Adrenal gland (tissue), 19 donors: ENCODE measurements at places on chromosomes 5 and 9. TPM values are rescaled to one million over a fixed set of nuclear protein-coding genes. Genes with fewer than 3 reads are reported as not detected.

Gene PCDHGB2
- polyA plus RNA-seq, result 1.8 TPM

Gene MIGA2
- 58.8 TPM for polyA plus RNA-seq

Gene GPBP1
- 115 TPM for polyA plus RNA-seq

Gene PTGR1
- 30.7 TPM for polyA plus RNA-seq

Gene SREK1IP1
- 36.8 TPM for polyA plus RNA-seq

- no peaks in the 10 kb centered on the region for H3K36me3 ChIP-seq
- peaks cover 4% of the 10 kb centered on the region for H3K4me1 ChIP-seq
- no peaks in the 10 kb centered on the region for H3K27me3 ChIP-seq
- no peak for DNase-seq
- H3K27ac ChIP-seq, result no peak overlapping the region
Observed at GRCh38 chr5:19767987-19768386, 220.0 kb downstream of the CDH18 start.

DNA sequence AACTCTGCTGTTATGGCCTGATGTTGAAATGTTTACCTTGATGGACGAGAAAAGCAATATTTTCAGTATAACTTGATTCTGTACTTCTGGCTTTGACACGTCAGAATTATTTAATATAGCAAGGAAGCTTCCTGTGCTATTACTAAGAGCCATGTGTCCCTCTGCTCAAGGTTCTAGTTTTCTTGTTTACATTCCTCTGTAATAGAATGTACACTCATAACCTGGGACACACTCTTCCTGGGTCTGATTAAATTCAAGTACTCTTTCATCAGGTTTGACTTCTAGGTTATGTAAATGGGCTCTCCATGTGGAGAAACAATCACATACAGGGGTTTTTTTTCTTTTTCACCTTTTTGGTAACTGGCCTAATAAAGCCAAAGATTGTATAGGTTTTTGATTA lies 33.1 kb downstream of the GTF3C4 start:
- no peak overlapping the region for H3K4me3 ChIP-seq
- no peak for DNase-seq
- H3K27ac ChIP-seq, result no peak overlapping the region
- H3K27me3 ChIP-seq, result no peaks in the 10 kb centered on the region
- no peaks in the 10 kb centered on the region for H3K36me3 ChIP-seq

DNA sequence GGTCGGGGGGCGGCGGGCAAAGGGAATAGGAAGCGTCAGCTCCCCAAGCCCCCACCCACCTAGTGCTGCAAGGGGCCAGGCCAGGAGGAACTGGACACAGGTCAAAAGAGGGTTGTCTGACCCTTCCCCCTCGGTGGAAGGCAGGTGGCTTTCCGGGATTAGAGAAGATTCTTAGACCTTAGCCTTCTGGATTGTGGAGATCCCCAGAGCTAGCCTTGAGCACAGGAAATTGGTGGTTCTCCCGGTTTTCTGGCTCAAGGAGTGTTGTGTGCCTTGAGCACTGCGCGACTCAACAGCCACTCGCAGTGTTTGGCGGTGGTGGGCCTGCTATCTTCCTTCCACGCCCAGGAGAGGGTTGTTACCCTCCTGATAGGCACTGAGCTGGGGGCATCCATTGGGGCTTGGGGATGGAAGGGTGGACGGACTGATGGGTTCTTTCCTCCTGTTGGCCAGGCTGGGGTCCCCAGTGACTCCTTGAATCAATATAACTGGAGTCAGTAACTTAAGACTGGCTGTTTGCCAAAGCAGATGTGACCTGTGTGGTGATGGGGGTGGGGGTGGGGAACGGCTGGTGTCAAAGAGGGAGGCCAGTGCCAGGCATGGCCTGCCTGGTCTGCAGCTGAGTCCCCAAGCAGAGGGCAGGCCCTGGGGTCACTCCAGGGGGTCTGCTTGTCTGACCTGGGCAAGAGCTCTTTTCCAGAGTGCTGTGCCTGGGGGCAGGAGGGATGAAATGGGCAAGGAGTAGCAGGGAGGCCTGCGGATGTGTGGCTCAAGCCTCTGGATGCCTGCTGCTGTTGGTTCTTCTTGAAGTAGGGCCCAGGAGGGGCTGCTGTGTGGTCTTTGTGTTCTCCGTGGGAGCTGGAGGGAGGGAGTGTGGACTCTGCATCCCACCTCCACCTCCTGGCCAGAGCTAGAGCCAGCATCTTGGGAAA lies 2.1 kb downstream of the FGF18 start:
- peaks cover 18% of the 10 kb centered on the region for H3K27me3 ChIP-seq
- DNase-seq, result peak; percentile 14
- no peak overlapping the region for H3K27ac ChIP-seq

DNA sequence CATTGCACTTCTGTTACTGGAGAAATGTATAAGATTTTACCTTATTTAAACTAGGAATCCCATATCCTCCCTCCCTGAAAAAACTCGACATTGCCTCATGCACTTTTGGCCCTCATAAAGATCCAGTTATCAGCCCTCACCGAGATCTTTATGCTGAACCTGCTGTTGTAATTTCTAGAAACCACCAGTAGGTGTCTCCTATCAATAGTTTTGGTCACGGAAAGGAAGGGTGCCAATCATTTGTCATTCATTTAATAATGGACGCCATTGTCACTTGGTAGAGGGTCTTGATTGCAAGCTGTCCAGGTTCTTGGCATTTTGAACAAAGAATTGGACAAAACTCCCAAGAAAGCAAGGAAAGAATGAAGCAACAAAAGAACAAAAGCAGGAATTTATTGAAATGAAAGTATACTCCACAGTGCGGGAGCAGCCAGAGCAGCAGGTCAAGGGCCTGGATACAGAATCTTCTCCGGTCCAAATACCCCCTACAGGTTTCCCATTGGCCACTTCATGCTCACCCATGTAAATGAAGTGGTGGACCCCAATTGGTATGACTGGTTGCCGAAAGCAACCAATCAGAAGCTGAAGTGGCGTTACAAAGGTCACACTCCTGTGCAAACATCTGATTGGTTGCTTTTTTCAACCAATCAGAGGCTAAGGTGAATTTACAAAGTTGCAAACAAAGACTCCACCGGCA lies 524.3 kb downstream of the PSAT1 start:
- H3K4me1 ChIP-seq, result no peaks in the 10 kb centered on the region
- H3K4me3 ChIP-seq, result peak overlapping the region; percentile 30
- no peak overlapping the region for H3K27ac ChIP-seq

GRCh38 chr9:7729371-7730163 lies 70.0 kb downstream of the DMAC1 start:
- DNase-seq, result no peak
- H3K4me3 ChIP-seq, result no peak overlapping the region

DNA sequence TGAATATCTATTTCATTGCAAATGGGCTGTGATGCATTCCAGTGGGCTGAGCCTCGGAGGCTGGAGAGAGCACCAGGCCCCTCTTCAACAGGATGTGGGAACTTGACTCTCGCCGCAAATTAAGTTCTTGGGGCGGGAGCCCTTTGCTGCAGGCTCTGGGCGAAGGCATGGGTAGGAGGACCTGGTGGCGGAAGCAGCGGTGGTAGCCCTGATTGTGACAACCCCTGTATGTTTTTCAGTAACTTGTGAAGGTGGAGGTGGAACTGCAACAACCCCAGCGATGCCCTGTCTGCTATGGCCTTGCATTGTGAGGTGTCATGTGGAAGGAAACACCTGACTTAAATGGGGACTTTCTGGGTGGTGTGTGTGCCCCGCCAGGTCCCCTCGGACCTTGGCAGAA lies 9.4 kb downstream of the FYB1 start:
- no peak for DNase-seq
- H3K4me3 ChIP-seq, result no peak overlapping the region
- H3K4me1 ChIP-seq, result no peaks in the 10 kb centered on the region
- H3K27me3 ChIP-seq, result no peaks in the 10 kb centered on the region
- H3K27ac ChIP-seq, result no peak overlapping the region
- H3K36me3 ChIP-seq, result no peaks in the 10 kb centered on the region

- no peak overlapping the region for H3K4me3 ChIP-seq
- H3K27me3 ChIP-seq, result peaks cover 4% of the 10 kb centered on the region
- no peak for DNase-seq
- no peaks in the 10 kb centered on the region for H3K36me3 ChIP-seq
- no peak overlapping the region for H3K27ac ChIP-seq
- no peaks in the 10 kb centered on the region for H3K4me1 ChIP-seq
Observed at GRCh38 chr9:126055381-126055985, 271.1 kb upstream of the MVB12B start.

- H3K4me1 ChIP-seq, result no peaks in the 10 kb centered on the region
- H3K27ac ChIP-seq, result no peak overlapping the region
- no peaks in the 10 kb centered on the region for H3K36me3 ChIP-seq
- no peak overlapping the region for H3K4me3 ChIP-seq
Observed at GRCh38 chr9:15901572-15901971, 348.7 kb downstream of the CCDC171 start.

GRCh38 chr9:86511614-86512360 lies 157.6 kb upstream of the TUT7 start:
- H3K4me1 ChIP-seq, result no peaks in the 10 kb centered on the region
- no peak for DNase-seq
- no peaks in the 10 kb centered on the region for H3K36me3 ChIP-seq
- H3K4me3 ChIP-seq, result no peak overlapping the region

DNA sequence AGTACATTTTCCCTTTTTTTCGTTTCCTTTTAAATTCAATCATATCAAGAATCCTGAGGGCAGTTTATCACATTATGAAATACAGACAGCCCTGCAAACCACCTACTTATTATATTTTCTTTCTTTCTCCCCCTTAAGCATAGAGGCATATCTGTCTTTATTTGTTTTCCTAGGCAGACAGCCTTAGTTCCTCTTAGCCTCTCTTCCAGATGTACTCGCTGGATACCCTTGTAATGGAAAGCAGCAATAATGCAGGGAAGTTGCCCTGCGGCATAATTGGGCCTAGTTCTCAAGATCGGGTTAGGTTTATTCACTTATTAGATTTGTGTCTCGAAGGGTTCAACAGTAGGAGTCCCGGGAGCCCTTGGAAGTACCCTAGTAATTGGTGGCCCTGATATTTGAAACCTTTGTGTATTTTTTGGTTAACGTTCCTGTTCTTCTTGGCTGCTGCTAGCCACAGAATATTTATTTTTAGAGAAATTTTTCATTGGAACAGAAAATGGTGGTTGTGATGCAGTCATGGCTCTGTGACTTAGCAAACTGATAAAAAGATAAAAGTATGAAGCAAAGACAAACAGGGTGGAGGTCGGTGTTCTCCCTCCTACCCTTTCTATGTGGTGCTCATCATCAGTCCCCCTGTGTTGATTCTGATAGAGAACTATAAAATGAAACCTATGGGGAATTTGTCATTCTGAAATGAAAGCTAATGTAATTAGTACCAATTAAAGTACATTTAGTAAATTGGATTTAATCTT lies 6.4 kb downstream of the TLE4 start:
- H3K36me3 ChIP-seq, result no peaks in the 10 kb centered on the region
- peak overlapping the region; percentile 41 for H3K27ac ChIP-seq
- no peak for DNase-seq
- peaks cover 73% of the 10 kb centered on the region for H3K4me1 ChIP-seq
- no peak overlapping the region for H3K4me3 ChIP-seq

GRCh38 chr9:36357639-36358038 lies 42.4 kb downstream of the RNF38 start:
- no peaks in the 10 kb centered on the region for H3K27me3 ChIP-seq
- no peak overlapping the region for H3K4me3 ChIP-seq
- DNase-seq, result no peak
- peaks cover 6% of the 10 kb centered on the region for H3K4me1 ChIP-seq

DNA sequence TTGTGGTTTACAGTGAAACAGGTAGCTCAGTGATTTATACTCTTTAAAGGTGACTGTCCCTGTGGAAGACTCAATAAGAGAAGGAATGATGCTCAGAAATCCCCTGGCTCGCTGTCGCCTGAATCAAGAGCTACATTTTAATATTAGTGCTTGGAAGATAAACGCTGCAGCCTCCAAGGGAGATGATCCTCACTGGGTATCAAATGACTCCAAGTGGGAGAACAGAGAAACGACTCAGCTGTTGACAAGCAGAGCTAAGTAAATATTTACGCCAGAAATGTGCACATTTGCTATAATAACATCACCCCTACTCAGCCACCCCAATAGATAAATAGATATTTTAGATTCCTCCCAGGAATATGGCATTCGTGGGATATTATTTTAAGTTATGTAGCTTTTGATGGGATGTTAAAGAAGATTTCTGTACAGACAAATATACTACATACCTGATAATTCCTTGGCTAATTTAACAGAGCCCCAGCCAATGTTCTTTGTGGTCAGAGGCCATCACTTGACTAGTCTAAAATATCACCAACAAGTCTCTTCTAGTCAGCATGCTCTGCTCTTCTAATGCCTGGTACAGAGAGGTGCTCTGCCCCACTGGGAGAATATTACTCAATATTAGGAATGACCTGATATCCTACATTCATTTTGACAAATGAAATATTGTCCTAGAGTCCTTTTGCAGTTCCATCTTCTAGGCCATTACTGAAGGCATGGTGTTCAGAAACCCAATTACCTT lies 18.3 kb upstream of the CCDC192 start:
- H3K4me1 ChIP-seq, result no peaks in the 10 kb centered on the region
- H3K27me3 ChIP-seq, result no peaks in the 10 kb centered on the region
- no peak overlapping the region for H3K27ac ChIP-seq

- DNase-seq, result no peak
- no peaks in the 10 kb centered on the region for H3K27me3 ChIP-seq
Observed at GRCh38 chr9:82722051-82722450, 340.9 kb downstream of the RASEF start.

DNA sequence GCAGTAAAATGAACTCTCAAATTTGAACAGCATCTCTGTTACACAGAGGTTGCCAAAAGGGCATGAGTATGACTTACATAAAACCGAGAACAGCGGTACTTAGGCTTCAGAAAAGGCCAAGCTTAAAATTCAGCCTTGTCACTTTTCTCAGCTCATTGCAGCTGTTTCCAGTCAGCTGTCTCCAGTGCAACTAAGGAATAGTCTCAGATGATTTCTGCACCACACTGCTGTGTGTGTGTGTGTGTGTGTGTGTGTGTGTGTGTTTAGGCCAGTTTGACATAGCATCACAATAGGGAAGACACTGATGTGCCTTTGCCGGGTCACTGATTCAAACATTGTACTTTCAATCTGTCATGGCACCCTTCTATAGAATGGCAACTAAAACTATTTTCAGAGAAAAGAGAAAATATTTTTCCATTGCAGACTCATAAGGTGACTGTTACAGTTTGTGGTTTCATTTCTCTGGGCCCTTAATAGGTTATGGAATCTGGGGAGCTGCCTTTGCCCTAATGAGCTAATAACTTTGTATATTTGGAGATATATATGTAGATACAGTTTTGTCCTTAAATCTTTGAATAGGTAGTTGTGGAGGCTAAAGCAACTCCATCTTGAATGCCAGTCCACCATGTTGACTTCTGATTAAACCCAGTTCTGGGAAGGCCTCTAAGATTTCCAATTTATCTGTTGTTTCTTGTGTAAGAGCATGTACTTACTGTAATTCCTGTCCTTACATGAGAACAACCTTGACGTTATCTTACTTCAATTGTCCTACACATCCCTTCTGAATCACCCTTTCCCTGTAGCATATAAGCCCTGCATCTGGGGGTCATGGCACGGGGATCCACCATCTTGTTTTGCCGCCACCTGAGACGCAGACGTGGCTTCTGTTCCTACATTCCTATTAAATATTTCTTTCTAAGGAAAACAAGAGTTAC lies 4.5 kb downstream of the LSM11 start:
- DNase-seq, result no peak
- H3K4me3 ChIP-seq, result no peak overlapping the region
- peaks cover 21% of the 10 kb centered on the region for H3K4me1 ChIP-seq
- H3K27me3 ChIP-seq, result no peaks in the 10 kb centered on the region
